CD4-positive, alpha-beta T cell treated with Interleukin-6 at 100 ng/mL for 8 hours (primary cell): ENCODE measurements at places on chromosomes 16 and 17.

GRCh38 chr17:80961541-80962330 is 29.9 kb upstream of the CHMP6 start:
- DNase-seq = no peak

- DNase-seq = no peak
Measured at GRCh38 chr17:12927541-12928425, 90.0 kb downstream of the ELAC2 start.

- DNase-seq = no peak
Measured at GRCh38 chr17:1491443-1492248, 840 bp downstream of the MYO1C start.

DNA sequence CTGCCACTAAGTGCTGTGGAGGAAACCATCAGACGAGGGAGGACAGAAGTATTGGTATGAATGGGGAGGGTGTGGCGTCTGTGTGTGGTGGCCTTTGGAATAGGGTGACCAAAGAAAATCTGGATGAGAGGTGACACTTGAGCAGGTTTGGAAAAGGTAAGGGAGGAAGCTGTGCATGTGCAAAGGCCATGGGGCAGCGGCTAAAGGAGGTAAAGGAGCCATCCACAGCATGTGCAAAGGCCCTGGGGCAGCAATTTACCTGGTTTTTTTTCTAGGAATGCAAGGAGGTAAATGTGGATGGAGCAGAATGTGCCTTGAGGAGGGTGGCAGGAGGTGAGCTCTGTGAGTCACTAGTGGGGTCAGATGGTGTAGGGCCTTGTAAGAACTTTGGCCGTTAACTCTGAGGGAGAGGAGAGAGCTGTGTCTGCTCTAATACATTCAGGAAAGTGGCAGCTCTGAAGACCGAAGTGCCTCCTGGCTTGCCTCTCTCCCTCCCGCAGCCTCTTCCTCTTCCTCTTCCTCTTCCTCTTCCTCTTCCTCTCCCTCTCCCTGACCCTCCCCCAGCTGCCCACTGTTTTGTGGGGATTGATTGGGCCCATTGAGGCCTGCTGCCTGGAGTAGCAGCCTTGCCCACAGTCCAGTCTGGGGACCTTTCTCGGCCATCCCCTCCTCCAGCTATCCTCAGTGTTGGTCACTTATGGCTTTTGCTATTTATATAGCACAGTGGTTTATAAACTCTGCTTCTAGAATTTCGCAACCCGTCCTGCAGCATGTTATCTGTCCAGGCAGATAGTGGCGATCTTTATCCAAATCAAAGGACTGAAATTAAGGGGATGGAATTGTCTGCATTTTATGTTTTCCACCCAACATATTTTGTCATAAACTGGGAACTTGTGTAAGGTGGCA is 38.7 kb downstream of the CMIP start:
- DNase-seq = no peak

- no peak for DNase-seq
Measured at GRCh38 chr17:82921426-82921825, 81.6 kb upstream of the ZNF750 start.

DNA sequence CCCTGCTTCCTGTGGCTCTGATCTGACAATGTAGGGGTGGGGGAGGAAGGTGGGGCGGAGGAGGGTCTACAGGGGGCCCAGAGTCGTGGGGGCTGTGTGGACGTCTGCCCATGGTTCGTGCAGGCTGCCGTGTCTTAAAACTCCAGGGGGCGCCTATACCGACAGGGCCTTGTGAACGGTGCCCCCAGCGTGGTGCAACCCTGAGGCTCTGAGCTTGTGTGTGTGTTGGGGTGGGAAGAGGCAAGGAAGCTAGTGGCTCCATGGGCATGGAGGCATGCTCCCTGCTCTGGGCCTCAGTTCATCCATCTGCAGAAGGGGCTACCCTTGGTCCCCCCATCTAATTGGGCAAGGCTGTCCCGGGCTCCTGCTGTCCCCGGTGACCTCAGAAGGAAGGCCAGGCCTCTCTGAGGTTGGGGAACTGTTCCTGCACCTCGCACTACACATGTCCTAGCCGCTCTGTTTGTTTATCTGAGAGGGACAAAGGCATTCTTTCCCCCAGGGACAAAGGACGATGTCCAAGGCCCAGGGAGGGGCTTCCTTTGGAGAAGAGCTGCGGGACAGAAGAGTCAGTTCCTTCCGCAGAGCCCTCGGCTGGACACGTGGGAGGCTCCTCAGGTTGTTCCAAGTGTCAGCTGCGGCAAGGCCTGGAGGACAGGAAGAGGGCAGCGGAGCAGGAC is 13.5 kb downstream of the CA4 start:
- no peak for DNase-seq

- peak; percentile 61 for DNase-seq
Measured at GRCh38 chr17:47850692-47851573, at the start of gene SP6. TSS of gene SP6 (minus strand) at chr17:47851163. CDS start at chr17:47848429, 2,734 bp downstream.

GRCh38 chr16:48899500-48899899 is 289.5 kb upstream of the N4BP1 start:
- DNase-seq = no peak

GRCh38 chr17:3213001-3213400 is 5.5 kb downstream of the OR1A1 start:
- no peak for DNase-seq

DNA sequence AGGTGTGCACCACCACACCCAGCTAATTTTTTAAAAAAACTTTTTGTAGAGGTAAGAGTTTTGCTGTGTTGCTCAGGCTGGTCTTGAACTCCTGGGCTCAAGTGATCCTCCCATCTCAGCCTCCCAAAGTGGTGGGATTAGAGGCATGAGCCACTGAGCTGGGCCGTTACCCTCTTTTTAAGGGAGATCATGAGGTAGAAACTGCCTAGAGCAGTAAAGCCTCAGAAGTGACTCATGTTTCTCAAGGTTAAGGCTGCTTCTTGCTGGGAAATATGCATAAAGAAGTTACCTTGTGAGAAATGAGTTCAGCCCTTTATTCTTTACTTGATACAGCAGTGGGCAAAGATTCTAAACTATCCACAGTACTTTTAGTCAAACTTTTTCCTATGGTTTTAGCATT is 38.2 kb downstream of the GRB2 start:
- no peak for DNase-seq

DNA sequence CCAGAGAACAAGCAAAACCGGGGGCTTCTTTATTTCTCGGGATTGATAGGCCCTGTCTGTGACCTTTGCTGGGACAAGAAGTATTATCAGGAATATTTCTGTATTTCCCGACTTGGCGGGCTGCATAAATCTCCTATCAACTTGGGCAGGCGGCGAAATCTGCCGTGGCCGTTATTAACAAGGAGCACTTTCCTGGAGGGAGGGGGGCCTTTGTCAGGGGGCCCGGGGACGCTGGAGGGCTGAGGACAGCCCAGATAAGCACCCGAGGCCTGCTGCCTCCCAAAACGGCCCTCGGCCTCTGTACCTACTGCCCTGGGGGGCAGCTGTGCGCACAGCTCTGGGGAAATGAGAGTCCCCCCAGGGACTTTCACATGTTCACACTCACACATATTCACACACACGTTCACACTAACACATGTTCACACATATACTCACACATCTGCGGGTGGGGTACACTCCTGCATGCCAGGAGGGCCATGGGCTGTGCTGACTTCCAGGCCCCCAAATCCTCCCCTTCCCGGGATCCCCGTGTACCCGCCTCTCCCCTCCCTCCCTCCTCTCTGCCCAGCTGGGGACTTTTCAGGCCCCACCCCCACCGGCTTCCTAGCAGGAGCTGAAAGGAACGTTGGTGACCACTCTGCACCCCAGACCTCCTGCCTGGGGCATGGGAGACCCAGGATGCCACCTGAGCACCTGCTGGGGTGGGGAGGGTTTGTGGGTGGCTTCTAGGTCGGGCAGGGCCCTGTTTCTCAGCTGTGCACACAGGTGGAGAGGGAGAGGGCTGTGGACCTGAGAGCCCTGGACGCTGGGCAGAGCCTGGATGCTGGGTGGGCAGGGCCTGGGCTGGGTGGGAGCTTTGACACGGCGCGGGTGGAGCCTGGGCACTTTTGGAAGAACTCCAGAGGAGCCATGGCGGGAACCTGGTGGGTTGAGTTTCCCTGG is 24.3 kb upstream of the GSE1 start:
- no peak for DNase-seq

- DNase-seq = no peak
Measured at GRCh38 chr16:83732536-83732935, 75.2 kb upstream of the HSBP1 start.

- DNase-seq = no peak
Measured at GRCh38 chr16:75087375-75087979, 29.1 kb downstream of the LDHD start.

- DNase-seq = no peak
Measured at GRCh38 chr17:78973792-78974520, 5.8 kb downstream of the LGALS3BP start.

DNA sequence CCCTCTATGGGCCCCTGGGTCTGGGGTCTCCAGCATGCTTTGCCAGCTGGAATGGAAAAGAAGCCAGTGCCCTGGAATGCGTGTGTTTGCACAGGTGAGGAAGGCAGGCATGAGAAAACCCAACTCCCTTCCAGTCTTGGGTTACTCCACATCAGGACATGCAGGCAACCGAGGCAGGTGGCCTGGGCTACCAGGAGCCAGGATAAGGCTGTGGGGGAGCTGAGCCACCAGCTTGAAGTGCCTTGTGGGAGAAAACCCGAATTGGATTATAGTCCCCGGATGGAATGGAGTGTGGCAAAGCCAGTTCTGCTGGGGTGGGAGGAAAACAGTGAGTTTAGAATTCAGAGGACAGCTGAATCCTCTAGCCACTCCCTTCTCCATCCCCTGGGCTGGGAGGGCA is 7.2 kb downstream of the SRCIN1 start:
- DNase-seq = no peak

- no peak for DNase-seq
Measured at GRCh38 chr16:68873635-68874471, 30.5 kb downstream of the TANGO6 start.

DNA sequence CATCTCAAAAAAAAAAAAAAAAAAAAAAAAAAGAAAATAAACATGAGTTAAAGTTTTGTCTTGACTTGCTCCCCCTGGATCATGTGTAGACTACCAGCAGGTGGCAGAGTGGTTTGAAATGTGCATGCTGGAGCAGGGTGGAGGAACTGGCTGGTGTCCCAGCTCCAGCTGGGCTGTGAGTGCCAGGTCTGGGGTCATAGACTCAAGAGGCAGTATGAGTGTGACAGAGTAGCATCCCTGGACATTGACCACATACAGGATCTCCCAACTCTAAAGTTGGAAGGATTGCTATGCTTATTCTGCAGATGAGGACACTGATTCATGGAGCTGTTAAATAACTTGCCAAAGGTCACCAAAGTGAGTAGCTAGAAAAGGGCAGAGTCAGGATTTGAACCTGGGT is 198.0 kb upstream of the MPHOSPH6 start:
- no peak for DNase-seq

DNA sequence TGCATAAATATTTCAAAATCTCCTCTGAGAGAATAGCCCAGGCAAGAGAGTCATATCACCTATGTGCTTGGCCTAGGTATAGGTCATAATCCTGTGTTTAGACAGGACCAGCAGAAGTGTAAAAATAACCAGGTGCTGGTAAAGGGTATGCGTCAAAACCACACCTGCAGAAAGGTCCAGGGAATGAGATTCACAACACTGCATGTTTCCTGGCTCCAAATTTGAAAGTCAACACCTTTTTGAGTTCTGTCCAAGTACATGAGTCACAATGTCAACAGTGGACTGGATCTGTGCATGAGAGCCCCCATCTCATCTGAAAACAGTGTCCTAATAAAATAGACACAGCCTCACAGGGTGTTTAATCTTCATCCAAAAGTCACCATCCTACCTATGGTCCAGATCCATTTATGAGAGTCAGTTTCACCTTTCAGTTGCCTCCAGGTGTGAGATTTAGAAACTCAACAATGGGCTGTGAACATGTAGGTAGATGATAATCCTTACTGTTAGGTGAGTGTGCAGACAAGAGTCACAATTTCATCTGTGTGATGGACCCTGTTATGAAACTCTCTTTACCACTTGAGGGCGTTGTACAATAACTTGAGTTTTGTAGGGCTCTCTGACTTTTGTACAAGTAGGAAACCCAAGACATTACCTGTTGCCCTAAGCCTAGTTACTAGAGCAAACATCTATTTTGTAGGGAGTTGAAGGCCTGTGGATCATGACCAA is 2100.7 kb downstream of the TP53TG3F start:
- no peak for DNase-seq

DNA sequence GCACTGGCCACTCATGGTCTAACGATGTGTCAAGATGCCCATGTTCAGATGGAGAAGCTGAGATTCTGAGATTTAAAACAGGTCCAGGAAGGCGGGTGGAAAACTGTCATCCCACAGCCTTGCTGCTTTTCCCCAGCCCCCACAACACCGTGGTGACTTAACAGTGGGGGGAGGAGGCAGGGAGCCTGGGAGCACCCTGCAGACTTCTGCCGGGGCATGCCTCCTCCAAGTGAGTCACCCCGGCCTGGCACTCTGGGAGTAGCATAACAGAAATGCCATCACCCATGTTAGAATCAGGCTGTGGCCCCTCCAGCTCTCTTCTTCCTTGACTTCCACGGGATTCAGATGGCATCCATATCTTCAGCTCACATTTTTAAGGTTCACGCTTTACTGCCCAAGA is 164.8 kb downstream of the CBLN1 start:
- no peak for DNase-seq

- no peak for DNase-seq
Measured at GRCh38 chr17:5485270-5486205, at the start of gene DERL2. TSS of gene DERL2 (minus strand) at chr17:5486178. CDS start at chr17:5486161, 17 bp downstream.

DNA sequence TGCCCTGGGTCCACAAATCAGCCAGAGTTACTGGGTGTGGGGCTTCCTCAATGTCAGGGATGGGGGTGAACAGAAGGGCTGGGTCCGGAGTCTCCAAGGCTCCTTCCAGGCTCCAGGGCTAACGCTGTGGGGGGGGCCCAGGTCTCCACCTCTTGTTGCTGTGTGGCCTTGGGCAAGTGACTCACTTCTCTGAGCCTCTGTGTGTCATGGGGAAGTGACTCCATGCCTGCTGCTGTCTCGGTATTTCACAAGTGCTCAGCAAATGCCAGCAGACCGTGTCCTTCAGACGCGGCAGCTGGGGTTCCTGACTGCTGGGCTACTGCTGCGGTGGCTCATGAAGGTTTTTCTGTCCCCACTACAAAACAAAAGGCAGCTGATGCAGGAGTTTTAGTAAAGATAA is 26.6 kb downstream of the JPH3 start:
- DNase-seq = no peak

DNA sequence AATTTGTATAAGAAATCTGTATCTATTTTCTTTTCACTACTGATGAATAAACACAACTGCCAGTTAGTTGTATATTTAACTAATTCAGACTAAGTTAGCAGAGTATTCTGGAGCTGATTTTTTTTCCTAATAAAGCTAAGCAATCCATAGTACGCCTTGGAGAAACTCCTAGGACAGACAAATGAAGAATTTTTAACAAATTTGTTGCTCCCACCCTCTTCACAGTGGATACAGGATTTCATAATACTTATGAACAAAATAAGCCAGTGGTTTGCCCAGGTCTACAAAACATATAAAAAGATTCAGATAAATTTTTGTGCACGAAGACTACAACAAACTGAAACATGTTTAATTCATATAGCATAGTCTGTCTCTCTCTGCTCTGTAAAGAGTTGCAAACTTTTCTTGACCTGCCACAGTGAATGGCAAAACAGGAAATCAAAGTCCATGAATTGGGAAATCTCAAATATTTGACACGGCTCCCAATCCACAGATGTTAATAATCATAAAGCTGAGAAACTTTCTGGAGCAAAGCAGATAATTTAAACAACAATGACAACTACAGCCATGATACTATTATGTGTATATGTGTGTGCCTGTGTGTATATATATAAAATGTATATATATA is 594 bp upstream of the ABCA6 start:
- no peak for DNase-seq
